ENCODE measurements at places on chromosomes 4 and X.

DNA sequence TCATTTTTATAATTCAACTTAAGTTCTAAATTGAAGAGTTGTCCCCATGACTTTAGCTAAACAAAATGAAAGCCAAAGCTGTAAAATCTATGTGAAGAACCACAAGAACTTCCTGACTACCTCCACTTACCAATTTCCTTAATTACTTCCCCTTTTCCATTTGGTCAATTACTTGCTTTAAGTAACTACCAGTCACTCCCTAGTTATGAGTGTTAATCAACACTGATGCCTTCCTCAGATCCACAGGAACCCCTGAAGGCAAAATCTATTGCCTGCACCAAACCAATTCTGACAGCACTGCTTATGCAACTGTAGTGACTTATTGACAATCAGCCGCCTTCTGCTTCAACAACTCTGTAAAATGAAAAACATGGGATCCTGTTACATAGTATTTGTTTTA is 10.5 kb downstream of the RBMX start:
- no peak for DNase-seq

- no peak for DNase-seq
These were observed 671 bp upstream of the FHIP1A start for GRCh38 chr4:151408380-151408629.

DNA sequence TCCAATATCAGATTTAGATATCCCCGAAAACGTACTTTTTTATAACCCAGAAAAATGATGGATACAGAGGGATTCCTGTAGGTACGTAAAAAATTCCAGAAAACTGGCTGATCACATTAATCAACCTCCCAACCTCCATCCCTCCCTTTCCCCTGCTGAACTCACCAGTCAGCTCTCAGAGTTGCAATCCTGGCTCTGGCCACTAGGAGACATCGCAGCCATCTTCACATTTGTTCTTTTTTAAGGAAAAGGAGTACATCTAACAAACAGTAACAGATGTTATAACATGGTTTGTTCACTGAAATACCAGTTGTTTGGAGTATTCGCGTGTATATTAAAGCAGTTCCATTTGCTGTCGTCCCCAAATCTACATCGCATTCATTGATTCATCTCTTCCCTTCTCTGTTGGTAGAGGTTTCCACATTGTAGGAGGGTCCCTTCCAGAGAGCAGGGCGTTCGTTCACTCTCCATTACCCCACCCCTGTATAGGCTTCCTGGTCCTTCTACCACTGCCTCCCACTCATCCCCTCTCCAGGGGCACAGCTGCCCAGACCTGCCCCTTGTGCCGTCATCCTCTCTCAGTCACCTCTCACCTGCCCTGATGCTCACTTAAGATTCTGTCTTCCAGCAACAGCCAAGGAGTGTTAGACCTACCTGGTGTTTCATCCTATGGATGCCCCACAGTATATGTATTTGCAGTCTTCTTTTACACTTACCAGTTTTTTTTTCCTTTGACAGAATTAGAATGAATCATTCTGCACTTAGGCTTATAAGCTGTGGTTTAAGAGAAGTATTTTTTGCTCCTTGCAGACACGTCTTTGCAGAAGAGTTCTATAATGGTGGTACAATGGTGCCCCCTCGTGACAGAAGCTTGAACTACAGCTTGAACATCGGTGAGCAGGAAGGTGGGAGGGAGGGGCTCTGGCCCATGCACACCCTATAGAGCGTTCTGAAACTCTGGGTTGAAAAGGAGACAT is 36.8 kb upstream of the RAB40AL start:
- DNase-seq, result peak; percentile 25

DNA sequence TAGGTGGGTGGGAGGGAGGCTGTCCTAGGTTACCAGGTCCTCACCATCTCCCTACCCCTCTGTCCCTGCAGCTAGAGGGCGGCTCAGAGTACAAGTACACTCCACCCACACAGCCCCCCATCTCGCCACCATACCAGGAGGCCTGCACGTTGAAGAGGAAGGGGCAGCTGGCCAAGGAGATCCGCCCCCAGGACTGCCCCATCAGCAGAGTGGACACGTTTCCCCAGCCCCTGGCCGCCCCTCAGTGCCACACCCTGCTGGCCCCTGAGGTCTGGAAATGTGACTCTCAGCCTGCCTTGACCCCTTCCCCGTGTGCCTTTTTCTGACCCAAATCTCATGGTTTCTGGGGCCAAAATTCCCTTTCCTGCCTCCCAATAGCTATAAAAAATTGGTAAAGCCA is 6.5 kb downstream of the FTSJ1 start:
- no peak for DNase-seq

GRCh38 chr4:153420361-153420760 is 45.8 kb upstream of the TMEM131L start:
- no peak for DNase-seq

GRCh38 chr4:61332693-61333092 is 132.6 kb downstream of the ADGRL3 start:
- no peak for DNase-seq

- DNase-seq, result no peak
These were observed 61.7 kb upstream of the ADGRG2 start for GRCh38 chrX:19183761-19184477.

- no peak for DNase-seq
These were observed 330.9 kb downstream of the BCOR start for GRCh38 chrX:39766855-39767254.

All from inflammatory macrophage treated with lipopolysaccharide for 1 hour (primary cell).